ENCODE measurements at places on chromosomes 4 and X. TPM values are rescaled to one million over a fixed set of nuclear protein-coding genes. Genes with fewer than 3 reads are reported as not detected.

DNA sequence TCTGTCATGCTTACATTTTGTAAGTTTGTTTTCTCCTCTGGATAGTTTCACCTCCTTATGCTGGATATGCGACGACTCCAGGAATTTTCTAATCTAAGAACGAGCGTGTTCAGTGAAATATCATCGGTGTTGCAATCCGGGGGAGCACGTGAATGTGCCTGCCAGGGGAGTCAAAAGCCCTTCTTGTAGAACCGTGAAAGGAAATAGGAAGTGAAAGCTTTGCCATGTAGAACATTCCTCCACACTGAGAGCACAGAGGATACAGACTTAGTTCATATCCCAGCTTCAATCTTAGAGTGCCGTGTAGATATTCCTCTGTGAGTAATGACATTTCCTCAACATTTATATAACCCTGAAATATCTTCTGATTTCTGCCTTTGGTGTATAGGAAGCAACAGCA lies 121.2 kb downstream of the VEGFC start:
- H3K36me3 ChIP-seq, result no peaks in the 10 kb centered on the region
- DNase-seq, result no peak
- no peaks in the 10 kb centered on the region for H3K27me3 ChIP-seq
- H3K27ac ChIP-seq, result no peak overlapping the region
- no peak overlapping the region for H3K4me3 ChIP-seq
- H3K4me1 ChIP-seq, result no peaks in the 10 kb centered on the region

DNA sequence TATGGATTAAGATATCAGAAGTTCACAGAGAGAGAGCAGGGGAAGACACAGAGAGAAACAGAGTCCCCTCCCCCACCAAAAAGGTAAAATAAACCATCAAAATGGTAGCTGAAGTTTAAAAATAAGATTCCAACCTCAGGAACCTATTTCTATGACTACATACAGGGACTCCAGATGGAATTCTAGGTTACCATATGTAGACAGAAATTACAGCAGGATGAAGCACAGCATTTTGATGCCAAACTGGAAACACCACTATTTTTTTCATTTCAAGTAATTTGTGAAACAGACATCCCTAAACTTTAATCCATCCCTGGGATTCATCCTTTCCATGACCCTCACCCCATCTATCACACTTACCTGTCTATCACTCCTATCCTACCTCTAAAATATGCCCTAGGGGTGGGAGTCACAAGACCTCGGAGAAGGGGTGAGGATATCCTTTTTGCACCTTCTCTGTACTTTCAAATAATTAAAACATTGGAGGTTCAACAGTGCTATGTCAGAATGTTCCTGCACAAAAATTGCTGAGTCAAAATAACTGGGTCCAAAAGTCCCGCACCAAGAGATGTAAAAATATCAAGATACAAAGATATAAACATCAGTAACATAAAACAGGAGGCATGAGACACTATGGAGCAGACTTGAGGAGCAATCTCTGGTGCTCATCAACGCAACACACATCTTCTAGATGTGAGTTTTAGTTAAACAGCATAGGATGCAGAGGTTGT lies 344.5 kb upstream of the RASGEF1B start:
- DNase-seq, result no peak
- no peak overlapping the region for H3K27ac ChIP-seq
- no peak overlapping the region for H3K4me3 ChIP-seq
- H3K27me3 ChIP-seq, result no peaks in the 10 kb centered on the region

Gene ING2
- total RNA-seq, result 41.6 TPM

Gene STARD8
- total RNA-seq, result 13.9 TPM

GRCh38 chrX:50770702-50771101 lies 43.3 kb downstream of the SHROOM4 start:
- H3K4me1 ChIP-seq, result no peaks in the 10 kb centered on the region
- H3K27ac ChIP-seq, result no peak overlapping the region
- no peaks in the 10 kb centered on the region for H3K27me3 ChIP-seq
- DNase-seq, result no peak
- no peaks in the 10 kb centered on the region for H3K36me3 ChIP-seq

DNA sequence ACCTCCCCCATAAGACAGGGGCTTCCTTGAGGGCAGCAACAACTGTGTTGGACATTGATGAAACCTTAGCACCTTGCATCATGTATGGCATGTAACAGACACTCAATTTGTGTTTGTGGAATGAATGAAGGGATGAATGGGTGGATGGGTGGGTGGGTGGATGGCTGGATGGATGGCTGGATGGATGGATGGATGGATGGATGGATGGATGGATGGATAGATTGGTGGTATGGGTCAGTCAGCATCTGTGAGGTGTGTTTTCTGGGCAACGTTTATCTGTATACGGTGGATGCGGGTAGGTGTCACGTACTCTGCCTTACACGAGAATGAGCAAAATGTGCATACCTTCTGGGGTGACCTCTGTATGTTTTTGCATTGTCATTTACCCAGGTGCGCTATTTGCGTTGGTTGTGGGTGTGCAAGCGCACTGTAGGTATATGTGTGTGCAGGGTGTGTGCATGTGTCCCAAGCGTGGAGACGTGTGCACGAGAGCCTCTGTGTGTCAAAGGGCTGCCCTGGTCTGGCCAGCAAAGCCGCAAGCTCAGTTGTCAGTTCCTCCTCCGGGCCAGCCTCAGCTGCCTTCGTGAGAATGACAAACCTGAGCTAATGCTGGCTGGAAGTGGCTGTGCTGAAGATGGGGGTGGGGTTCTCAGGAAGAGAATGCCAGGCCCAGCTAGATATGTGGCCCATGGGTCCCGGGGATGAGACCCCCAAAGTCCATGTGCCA lies 26.5 kb downstream of the ELF4 start:
- no peaks in the 10 kb centered on the region for H3K27me3 ChIP-seq
- no peak overlapping the region for H3K27ac ChIP-seq
- H3K4me3 ChIP-seq, result no peak overlapping the region

Gene ACSL1
- 68.5 TPM for total RNA-seq
